K562 (cell line): ENCODE measurements at places on chromosomes 1 and 21. TPM values are rescaled to one million over a fixed set of nuclear protein-coding genes. Genes with fewer than 3 reads are reported as not detected.

PLXNA2 gene
- total RNA-seq: 1.1 and 1.3 TPM in 2 replicates

PGBD5 gene
- total RNA-seq: 0.20 and 0.31 TPM in 2 replicates

WRAP73 gene
- total RNA-seq: 30.9 and 34.7 TPM in 2 replicates

RAB25 gene
- total RNA-seq: 0.27 and 0.49 TPM in 2 replicates

NIBAN1 gene
- total RNA-seq: 20.4 and 26.6 TPM in 2 replicates

PROX1 gene
- 0.09 and 0.22 TPM in 2 replicates for total RNA-seq

KRTAP10-9 gene
- total RNA-seq: not detected in 2 replicates

NBPF6 gene
- 6.1 and 6.5 TPM in 2 replicates for total RNA-seq

MYBPHL gene
- total RNA-seq: 0.34 and 0.66 TPM in 2 replicates

CBS gene
- total RNA-seq: 364 and 419 TPM in 2 replicates

CFHR5 gene
- not detected in 2 replicates for total RNA-seq

KMO gene
- total RNA-seq: not detected in 2 replicates

DNAJC6 gene
- 44.5 and 45.5 TPM in 2 replicates for total RNA-seq

ABCG1 gene
- total RNA-seq: 0.07 and 0.09 TPM in 2 replicates

NPR1 gene
- 0.04 and 0.16 TPM in 2 replicates for total RNA-seq

LCE1E gene
- total RNA-seq: not detected in 2 replicates

EMC1 gene
- 71.0 and 88.2 TPM in 2 replicates for total RNA-seq

RHBDL2 gene
- total RNA-seq: not detected in 2 replicates

SDF4 gene
- total RNA-seq: 152 and 160 TPM in 2 replicates

MMP23B gene
- 0.38 and 1.3 TPM in 2 replicates for total RNA-seq

WDR64 gene
- total RNA-seq: not detected in 2 replicates

TEX38 gene
- not detected in 2 replicates for total RNA-seq

CALML6 gene
- total RNA-seq: not detected in 2 replicates

GCSAML gene
- total RNA-seq: not detected in 2 replicates
